Neural progenitor cell (in vitro differentiated cells): ENCODE measurements at places on chromosomes 16 and 17.

- DNase-seq, result peak; percentile 66
These were observed 61.7 kb upstream of the LGALS9 start for GRCh38 chr17:27569257-27569722.

DNA sequence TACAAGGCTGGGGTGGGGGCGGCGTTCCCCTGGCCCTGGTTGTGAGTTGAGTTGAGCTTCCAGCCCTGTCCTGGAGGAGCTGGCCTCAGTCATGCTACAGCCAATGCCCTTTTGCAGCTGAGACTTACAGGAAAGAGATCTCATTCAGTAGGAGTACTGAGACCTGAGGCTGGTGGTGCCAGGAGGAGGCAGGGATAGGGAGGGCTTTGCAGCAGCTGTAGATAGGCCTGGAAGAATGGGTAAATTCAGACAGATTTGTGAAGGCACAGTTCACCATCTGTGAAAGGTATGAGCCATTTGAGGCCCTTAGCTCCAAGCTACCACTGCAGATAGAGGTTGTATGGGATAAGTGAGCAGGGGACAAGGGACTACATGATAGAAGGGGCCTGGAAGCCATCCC, 5.6 kb downstream of the STX4 start:
- DNase-seq, result no peak

DNA sequence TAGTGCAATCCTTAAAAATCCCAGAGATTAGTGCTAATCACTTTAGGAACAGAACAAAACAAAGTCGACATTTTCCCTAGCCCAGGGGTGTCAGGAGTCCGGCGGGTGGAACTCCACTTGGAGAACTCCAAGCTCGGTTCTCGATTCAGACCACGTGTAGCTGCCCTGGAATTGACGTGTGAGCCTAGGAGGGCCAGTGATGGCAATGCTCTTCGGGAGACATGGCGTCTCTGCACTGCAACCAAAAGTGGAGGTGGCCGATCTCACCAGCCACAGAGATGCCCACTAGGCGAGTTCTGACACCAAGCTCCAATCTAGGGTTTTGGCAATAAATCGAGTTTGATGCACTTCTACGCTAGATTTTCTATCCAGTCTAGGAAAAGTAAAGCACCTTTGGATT, 17.6 kb downstream of the MAP1LC3B start:
- DNase-seq, result no peak

- DNase-seq, result peak; percentile 13
These were observed 591 bp downstream of the YPEL3 start for GRCh38 chr16:30095166-30096078.

DNA sequence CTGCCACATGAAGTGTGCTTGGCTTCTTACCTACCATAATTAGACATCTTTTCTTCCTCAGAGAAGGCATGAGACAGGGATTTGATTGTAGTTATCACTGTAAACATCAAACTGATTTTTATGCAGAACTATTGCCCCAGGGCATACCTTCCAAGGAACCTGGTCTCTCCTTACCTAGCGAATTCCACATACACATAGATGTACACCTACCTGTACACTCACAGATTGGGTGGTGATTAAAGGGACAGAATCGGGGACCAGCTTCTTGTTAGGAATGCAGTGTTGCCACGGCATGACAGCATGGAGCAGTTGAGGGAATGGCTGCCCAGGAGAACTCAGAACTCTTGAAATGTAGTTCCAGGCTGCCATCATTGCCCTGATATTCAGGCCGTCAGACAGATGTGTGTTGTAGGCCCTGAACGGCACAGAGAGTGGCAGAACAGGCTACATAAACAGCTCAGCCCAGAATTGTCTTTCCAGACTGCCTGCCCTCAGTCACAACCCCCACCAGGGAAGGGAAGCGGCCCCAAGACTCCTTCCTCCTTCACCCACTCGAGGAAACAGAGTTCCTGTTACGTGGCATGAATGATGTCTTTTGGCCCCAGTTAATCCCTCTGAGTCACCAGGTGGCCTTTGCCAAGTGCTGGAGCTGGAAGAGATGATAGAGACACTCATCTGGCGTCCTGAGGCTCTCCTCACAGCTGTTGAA, 17.8 kb upstream of the NAGLU start:
- no peak for DNase-seq

GRCh38 chr16:66850115-66850815, 6.1 kb downstream of the CA7 start:
- no peak for DNase-seq

DNA sequence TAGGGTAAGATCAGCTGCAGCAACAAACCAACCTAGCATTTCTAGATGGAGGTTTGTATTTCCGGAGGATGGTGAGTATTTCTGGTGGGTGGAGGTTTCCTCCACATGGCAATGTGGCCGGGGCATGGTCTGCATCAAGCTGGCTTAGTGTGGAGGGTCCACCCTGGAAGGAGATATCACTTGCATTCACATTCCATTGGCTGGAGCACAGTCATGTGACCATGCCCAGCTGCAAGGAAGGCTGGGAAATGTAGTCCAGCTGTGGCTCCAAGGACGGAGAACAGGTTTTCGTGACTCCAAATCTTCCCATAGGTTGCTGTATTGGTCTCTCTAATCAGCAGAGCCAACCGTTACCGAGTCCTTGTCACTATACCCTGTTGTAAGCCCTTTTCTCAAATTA, 68.7 kb downstream of the RAI1 start:
- DNase-seq, result peak; percentile 90

GRCh38 chr16:67748834-67749233, 29.7 kb upstream of the GFOD2 start:
- no peak for DNase-seq

- no peak for DNase-seq
These were observed 124.7 kb upstream of the TNRC6C start for GRCh38 chr17:77833769-77834168.

DNA sequence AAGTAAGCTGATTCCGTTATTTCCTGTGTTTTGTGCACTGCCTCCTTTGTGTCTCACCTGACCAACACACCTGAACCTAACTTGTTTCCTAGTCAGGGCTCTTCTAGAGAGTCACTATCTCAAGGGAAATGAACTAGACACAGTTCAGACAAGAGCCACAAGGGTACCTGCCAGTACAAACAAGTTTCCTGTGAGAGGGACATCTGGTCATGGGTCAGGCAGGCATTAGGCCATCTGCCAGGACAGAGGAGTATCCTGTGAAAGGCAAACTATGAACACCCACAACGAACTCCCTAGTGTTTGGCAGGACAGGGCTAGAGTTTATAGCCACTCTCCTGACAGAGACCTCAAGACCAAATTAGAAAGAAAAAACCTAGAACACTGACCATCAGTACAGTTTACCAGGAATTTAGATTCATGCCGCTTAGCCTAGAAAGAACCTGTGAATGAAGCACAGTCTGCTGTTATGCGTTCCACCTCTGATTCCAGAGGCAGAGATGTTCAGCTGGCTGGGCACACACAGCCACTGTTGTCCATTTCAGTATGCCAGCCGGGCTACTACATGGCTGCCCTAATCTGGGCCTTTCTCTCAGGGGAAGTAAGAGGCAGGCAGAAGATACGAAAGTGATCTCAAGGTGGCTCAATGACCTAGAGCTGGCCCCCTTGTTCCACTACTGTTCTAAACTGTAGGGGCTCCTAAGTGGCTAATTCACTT, 20.7 kb upstream of the GLG1 start:
- no peak for DNase-seq

- DNase-seq, result no peak
These were observed 9.9 kb downstream of the PSME3IP1 start for GRCh38 chr16:57175896-57176295.

- no peak for DNase-seq
These were observed 397.3 kb downstream of the SHISA9 start for GRCh38 chr16:13298666-13299065.

DNA sequence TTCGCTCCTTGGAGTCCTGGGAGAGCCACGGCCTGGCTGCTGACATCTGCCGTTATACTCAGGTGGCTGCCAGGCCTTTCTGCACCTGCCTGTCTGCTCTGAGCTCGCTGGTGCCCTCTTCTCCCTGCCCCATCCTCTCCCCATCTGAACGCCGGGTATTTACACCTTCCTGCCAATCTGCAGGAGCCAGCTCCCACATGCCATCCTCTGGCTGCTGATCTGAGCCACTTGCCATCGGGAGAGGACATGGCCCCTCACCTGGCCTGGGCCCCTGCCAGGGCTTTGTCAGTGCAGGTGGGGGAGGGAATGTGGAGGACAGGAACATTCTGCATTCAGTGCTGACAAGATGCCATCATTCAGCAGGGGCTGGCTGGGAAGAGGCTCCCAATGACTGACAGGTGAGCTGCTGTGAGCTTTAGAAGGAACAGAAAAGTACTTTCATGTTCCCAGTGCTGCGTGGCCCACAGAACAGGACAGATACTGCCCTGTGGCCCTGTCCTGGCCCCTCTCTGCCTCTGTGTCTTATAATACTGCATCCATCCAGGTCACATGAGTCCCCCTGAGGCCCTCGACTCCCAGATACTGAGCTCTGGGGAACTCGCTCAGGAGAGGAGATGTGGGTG, 96.3 kb upstream of the ZNF469 start:
- DNase-seq, result no peak

DNA sequence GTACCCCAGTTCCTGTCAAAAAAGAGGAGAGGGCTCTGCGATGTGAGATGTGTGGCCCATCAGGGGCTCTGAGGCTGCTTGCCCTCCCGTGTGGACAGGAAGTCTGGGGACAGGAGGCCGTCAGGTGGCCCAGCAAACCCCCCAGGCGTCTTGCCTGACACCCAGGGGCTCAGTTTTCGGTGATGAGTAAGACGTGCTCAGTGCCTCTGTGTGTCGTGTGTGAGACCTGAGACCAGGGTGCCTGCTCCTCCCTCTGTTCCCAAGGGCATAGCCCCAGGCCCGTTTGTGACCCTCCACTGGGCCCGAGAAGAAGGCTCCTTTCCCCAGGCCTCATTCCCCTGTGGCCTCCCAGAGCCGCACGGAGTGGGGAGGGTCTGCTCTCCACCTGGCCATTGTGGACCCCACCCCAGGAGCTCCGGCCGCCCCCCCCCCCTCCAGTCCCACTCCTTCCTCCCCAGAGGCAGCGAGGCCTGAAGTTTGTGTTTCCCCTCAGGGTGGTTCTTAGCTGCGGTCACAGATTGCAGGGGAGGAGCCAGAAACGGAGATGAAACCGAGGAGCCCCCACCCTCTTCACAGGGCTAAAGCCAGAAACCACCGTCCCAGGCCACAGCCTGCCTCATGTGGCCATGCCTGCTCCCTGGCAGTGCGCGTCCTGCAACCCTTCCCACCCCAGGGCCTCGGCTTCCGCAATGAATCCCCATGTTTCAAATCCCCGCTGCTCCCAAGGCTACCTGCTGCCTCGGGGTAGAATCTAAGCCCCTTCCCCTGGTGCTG, 4.9 kb upstream of the ACTG1 start:
- peak; percentile 46 for DNase-seq

DNA sequence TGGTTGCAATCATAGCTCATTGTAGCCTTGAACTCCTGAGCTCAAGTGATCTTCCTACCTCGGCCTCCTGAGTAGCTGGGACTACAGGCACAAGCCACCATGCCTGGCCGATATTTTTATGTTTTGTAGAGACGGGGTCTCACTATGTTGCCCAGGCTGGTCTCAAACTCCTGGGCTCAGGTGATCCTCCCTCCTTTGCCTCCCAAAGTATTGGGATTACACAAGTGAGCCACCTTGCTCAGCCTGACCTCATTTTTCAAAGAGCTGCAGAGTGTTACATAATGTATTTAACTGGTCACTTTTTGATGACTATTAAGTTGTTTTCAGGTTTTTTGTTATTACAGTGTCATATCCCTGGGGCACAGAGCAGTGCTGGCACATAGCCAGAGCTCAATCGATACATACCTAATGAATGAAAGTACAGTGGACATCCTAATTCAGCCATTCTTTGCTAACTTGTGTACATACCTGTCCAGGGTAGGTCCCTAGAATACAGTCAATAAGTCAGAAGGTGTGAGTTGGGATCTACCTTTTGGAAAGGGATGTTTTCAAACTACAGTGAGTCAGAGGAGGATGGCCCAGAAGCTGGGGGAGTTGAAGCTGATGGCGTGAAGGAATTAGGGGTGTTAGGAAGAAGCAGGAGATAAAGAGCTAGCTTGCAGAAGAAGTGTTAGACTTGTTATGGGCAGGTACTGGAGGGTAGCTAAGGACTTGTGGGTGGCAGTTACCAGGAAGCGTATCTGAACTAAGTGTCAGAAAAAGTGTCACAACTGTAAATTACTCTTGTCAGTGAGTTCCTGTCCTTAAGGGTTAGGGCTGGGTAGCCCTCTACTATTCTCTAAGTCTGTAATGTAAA, 20.1 kb upstream of the CYLD start:
- no peak for DNase-seq

- DNase-seq, result peak; percentile 13
These were observed 1.0 kb downstream of the CX3CL1 start for GRCh38 chr16:57373117-57373947.

DNA sequence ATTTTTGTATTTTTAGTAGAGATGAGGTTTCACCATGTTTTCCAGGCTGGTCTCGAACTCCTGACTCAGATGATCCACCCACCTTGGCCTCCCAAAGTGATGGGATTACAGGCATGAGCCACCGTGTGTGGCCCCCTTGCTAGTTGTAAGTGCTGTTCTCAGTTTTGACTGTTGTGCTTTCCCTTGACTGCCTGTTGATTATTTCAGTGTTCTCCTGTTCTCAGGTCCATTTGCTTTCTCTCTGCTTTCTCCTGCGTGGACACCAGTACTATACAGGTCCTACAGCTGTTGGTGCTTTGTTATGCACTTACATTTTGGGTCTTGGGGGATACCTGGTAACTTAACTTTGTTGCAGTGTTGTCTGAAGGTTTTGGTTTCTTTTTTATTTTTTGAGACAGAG, 8.2 kb downstream of the CASC3 start:
- DNase-seq, result no peak

GRCh38 chr16:2739625-2740430, 12.6 kb upstream of the SRRM2 start:
- no peak for DNase-seq

GRCh38 chr16:85913141-85913601, 14.2 kb downstream of the IRF8 start:
- peak; percentile 21 for DNase-seq

GRCh38 chr17:35087731-35088355, 24.3 kb upstream of the RFFL start:
- DNase-seq, result no peak

DNA sequence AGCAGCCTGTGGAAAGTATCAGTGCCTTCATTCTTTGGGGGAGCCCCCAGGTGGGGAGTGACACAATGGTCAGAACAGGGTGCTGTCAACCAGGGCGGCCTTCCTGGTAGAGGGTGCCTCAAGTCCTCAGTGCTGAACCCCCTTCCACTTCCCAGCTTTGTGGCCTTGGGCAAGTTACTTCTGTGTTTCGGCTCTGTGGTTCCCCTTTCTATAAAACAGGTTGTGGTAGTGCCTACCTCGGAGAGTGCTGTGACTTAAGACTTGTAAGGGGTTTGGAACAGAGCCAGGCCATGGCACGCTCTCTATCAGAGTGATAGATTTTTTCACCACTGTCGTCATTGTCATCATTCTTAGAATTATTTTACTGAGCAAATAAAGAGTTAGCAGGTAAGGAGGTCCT, 141.1 kb downstream of the CCDC182 start:
- DNase-seq, result no peak

- DNase-seq, result no peak
These were observed 12.1 kb downstream of the CMIP start for GRCh38 chr16:81456523-81457325.
